ENCODE measurements at places on chromosomes 5 and 9. TPM values are rescaled to one million over a fixed set of nuclear protein-coding genes. Genes with fewer than 3 reads are reported as not detected.

- no peak for DNase-seq
Observed at GRCh38 chr5:59777028-59777427, 116.5 kb downstream of the PDE4D start.

- peak; percentile 11 for DNase-seq
Observed at GRCh38 chr9:118059484-118060278, 355.5 kb downstream of the TLR4 start.

DNA sequence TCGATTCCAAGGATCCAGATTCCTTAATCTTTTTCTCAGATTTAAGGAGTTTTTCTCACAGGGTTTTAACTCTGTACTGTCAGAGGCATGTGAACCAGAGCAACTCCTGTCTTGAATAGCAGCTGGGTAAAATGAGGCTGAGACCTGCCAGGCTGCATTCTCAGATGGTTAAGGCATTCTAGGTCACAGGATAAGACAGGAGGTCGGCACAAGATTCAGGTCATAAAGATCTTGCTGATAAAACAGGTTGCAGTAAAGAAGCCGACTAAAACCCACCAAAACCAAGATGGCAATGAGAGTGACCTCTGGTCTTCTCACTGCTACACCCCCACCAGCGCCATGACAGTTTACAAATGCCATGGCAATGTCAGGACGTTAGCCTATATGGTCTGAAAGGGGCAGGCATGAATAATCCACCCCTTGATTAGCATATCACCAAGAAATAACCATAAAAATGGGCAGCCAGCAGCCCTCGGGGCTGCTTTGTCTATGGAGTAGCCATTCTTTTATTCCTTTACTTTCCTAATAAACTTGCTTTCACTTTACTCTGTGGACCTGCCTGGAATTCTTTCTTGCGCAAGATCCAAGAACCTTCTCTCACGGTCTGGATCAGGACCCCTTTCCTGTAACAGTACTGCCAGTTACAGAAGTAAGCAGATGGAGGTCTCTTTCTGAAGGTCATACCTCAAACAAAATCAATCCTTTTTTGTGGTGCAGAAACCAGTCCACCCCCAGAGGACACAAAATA lies 87.1 kb downstream of the SLC38A9 start:
- no peak for DNase-seq

DNA sequence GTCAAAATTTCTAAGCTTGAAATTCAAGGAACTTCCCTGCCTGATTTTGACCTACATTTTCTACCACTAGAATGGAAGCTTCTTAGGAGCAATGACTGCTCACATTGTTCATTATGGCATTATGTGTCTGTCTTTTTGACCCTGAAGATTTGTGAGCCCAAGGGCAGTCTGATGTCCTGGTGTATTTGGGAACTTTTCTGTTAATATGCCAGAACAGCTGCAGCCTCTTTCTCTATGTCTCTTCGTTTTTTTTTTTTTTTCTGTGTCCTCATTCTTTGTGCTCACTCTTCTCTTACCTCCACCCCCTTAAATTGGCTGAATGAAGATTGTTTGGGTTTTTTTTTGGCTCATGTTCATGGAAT lies 34.8 kb upstream of the TMC1 start:
- no peak for DNase-seq

GRCh38 chr9:1959371-1959770 lies 55.8 kb upstream of the SMARCA2 start:
- DNase-seq = no peak

DNA sequence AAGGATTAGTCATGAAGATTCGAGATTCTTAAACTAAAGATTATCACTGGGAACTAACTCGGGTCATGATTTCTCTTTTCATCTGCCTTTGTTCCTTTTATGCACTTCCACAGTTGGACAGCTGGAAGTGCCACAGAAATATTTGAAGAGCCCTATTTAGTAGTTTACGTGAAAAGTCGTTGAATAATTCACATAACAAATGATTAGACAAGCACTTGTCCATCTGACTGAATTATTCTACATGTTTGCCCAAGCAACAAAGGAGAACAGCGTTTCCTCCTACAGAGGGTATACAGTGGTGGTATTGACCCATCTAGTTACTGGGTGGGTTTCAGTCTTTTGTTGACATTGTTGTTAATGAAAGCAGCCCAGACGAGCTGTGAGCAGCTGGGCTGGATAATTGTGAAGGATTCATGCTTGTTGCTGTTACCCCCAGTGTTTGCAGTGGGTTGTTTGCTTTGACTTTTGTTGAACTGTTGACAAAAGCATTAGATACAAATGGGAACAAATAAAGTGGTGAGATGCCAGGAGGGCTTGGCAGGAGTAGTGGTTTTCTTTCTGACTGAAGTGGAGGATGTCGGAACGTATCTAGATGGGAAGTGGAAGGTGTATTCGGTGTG lies 96.2 kb downstream of the TLE4 start:
- no peak for DNase-seq

GRCh38 chr5:179763215-179763945 lies 30.4 kb upstream of the LTC4S start:
- DNase-seq = peak; percentile 92

DNA sequence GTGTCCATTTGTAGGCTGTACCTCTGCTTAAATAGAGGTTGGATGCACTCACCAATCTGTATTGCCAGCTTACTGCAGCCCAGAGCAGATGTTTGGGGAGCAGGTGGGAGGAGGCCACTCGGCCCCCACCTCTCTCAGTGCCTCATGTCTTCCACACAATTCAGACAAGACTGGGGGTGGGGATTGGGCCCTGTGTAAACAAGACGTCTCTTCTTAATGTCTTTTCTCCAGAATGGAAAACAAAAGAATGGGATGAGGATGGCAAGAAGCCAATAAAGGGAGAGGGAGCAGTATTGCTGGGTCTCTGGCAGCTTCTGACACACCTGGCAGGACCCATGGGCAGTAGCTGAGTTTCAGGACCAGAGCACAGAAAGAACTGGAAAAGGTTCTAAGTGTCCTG lies 64.9 kb downstream of the SIL1 start:
- no peak for DNase-seq

GRCh38 chr9:3960661-3961144 lies 339.2 kb downstream of the GLIS3 start:
- peak; percentile 48 for DNase-seq

GRCh38 chr5:97231025-97231636 lies 48.1 kb upstream of the RIOK2 start:
- peak; percentile 89 for DNase-seq

- DNase-seq = no peak
Observed at GRCh38 chr9:15222313-15222712, 84.7 kb downstream of the TTC39B start.

GRCh38 chr9:36956908-36957307 lies 77.2 kb downstream of the PAX5 start:
- no peak for DNase-seq

DNA sequence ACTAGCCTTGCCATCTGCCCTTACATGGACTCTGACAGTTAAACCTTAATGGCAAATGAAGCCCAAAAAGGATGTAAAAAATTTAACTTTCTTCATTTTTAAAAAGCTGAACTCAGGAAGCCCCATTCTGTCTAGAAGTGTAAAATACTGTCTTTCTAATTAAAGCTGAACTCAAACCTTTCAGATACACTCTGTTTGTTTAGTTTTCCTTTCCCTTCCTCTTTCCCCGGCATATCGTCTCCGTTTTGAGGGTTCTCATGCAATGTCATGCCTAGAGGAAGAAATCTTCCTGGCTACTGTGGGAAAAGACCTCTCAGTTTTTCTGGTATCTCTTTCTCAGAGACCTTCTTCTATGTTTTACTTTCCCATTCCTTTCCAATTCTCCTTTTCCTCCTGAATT lies 841.5 kb downstream of the DTWD2 start:
- DNase-seq = no peak

DNA sequence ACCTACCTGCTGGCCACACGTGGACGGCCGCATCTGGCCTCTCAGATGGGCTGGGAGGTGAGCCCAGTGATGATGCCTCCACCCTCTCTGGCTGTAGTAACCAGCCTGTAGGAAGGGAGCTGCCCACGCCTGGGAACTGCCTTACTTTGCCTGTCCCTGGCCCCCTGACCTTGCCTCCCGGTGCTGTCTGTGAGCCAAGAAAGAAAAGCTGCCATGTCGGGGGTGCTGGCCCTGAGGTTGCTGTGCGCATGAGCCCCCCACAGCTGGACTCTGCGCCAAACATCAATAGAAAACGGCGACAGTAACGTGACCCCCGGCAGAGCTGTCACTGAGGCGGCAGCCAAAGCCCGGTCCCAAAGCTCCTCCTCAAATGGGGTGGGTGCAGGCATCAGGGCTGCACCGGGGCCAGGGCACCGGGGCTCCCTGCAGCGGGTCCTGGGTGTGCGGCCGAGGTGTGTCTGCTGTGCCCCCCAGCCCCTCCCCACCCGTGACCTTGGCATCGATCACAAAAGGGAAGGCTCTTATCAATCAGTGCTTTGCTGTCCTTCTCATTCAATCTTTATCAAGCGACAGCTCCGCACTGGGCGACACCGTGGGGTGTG lies 15.3 kb upstream of the SLC9A3 start:
- no peak for DNase-seq

DNA sequence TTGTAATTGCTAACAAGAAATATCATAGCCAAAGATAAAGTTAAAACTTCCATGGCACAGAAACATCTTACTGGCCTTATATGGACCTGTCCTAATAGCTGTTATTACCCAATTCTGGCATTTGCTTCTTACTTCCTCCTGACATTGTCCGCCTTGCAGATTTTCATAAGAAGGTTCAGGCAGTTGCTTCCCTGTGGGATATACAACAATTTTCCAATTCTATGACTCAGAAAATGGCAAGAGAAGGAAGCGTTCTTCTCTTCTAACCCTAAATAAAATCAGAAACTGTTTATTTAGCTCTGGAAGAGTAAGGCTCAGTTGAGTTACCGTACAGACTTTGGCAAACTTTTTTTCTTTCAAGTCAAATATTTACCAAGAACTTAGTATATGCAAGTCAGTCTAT lies 1.7 kb downstream of the PRKAA1 start:
- DNase-seq = peak; percentile 85

DNA sequence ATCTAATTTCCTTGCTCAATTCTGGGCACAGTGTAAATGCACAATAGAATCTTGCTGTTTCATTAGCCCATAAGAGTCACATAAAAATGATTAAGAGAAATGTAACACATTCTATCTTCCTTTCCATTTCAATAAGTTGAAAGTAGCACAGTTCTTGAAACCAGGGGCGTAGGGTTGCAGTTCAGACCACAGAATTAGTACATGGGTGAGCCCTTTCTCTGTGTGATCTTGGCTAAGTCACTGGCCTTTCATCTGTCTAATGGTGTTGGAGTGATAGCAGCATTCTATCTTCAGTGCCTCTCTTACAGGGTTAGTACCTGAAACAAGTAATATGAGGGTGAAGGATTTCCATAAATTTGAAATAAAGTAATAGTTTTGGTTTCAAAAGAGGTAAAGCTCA lies 445.3 kb upstream of the ZNF462 start:
- DNase-seq = no peak

- DNase-seq = no peak
Observed at GRCh38 chr9:363274-363612, 148.6 kb downstream of the DOCK8 start.

DNA sequence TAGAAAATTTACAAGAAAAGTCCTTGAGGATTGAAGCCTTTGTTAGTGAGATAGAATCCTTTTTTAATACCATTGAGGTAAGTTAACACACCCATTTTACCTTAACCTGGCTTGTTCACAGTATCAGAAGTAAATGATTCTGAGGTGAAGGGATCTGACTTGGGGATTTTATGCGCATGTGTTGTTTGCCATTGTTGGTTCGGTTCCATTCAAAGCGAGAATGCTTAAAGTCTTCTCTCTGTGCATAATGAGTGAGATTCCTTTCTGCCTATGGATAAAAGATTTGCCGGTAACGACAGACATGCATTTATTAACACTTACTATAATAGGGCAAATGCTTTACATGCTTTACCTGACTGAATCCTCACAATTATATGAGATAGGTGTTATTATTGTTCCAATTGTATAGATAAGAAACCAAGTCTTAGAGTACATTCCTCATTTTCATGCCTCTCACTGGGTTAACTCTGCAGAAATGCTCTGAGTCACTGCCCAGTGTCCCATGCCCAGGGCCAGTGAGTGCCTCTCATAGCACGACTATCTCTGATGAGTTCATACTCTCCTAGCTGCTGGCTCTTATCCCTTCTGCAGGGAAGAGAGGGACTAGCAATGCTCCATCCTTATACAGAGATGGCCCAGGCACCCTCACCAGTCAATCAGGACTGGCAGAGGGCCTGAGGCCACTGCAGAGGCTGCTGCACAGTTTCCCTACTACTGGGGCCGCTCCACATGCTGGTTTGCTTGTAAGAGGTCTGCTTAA lies 54.4 kb downstream of the CMYA5 start:
- DNase-seq = peak; percentile 6

DNA sequence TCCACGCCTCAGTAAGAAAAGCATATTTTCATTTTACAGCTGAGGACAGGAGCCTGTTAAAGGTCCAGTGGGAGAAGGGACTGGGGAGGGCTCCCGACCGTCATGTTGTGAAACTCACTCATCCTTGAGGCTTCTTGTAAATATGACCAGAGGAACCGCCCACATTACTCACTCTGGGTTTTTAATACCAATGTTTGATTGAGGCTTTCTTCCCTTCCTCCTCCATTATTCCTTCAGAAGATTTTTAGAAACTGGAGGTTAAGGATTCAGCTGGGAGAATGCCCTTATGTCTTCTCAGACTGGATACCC lies 61.4 kb upstream of the GLRX start:
- DNase-seq = peak; percentile 26

GRCh38 chr9:17810728-17811571 lies 232.1 kb downstream of the SH3GL2 start:
- peak; percentile 80 for DNase-seq

DNA sequence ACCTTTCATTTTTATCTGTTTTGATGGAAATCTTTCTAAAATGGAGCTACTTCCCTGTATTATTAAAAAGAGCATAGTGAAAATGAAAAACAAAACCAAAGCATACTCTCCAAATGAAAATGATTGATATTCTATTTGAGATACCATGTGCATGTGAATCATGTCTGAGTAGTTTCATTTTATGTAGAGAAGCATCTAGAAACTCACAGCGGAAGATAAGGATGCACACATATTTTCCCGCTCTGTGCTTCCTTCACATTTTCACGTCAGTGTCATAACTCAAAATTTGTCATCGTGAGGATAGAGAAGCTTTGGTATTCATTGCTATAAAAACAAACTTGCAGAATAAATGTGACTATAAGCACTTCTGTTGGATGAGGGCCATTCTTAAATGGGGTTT lies 34.0 kb upstream of the CLINT1 start:
- no peak for DNase-seq

DNA sequence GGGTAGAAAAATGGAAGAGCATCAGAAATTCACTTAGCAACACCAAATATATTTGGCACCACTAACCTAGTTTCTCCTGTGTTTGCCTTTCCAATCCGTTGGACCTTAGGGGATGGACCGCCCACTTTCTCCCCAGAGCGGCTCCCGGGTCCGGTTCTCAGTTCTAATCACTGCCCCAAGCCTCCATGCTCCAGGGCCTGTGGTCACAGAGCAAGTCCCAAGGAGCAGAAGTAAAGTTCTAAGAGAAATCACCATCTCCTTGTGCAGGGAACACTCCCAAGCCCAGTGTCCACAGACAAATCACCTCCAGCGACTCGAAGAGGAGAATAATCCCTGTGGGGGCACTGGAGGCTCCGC lies 728 bp upstream of the SLC1A1 start:
- peak; percentile 61 for DNase-seq

Gene TTC1
- total RNA-seq = 43.4 TPM

Gene RMRP
- total RNA-seq = 966 TPM

Gene DMGDH
- total RNA-seq = 7.3 TPM

Gene AGXT2
- total RNA-seq = not detected

Gene UCK1
- 24.6 TPM for total RNA-seq

Gene DDX4
- not detected for total RNA-seq

Gene TLE1
- total RNA-seq = 49.5 TPM

Gene PDLIM7
- total RNA-seq = 91.4 TPM

Gene MRPS27
- 83.6 TPM for total RNA-seq

Gene STPG3
- total RNA-seq = not detected

Data from fibroblast of the aortic adventitia (primary cell).